ENCODE measurements at places on chromosomes 5 and 9.

DNA sequence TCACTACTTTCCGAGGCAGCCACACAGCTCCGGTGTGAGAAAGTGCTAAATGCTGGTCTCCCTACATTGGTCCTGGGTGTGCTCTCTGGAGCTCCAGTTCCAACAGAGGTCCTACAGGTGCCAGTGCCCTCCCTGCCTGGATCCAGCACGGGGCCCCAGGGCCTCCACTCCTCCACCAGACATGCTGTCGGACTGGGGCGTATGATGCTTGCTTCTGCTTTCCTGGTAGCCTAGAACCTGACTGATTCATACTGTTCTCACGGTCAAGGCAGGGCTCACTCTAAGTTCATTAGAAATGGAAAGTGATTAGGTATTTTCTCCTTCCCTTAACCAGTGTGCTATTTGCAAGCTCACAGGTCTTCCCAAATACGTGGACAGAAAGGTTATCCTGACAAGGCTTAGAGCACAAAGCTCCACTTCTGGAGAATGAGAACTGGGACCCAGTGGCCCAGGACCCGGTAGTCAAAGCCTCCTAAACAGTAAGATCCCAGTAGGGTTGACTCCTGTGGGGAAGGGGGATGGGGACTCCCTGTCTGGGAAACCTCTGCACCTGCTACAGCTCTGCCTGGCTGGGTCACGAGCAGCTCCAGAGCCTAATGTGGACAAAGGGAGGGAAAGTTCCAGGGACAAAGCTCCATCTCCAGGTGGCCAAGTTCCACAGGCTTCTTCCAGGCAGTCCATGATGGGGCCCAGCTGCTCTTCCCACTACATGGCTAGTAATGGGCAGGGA is 98.1 kb downstream of the PAX5 start:
- DNase-seq, result no peak

DNA sequence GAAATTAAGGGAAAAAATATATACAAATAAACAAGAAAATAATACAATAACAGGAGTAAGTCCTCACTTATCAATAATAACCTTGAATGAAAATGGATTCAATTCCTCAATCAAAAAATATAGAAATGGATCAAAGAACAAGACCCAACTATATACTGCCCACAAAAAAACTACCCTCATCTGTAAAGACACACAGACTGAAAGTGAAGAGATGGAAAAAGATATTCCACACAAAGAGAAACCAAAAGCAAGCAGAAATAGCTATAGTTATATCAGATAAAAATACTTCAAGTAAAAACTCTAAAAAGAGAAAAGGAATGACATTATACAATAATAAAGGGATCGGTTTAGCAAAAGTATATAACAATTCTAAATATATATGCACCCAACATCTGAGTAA is 66.5 kb downstream of the KIAA0825 start:
- DNase-seq, result no peak

- no peak for DNase-seq
These were observed 27.6 kb downstream of the NEURL1B start for GRCh38 chr5:172668594-172669071.

DNA sequence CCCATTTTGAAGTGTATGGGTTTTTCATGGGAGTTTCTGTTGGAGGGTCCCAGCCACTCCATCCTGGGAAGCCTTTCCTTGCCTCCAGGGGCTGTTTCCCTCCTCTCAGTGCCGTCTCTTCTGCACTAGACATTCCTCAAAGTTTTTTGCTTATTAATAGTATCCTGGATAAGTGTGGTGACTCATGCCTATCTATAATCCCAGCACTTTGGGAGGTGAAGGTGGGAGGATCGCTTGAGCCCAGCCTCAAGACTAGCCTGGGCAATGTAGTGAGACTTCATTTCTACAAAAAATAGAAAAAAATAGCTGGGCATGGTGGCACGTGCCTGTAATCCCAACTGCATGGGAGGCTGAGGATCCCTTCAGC is 43.1 kb downstream of the RALGPS1 start:
- no peak for DNase-seq

DNA sequence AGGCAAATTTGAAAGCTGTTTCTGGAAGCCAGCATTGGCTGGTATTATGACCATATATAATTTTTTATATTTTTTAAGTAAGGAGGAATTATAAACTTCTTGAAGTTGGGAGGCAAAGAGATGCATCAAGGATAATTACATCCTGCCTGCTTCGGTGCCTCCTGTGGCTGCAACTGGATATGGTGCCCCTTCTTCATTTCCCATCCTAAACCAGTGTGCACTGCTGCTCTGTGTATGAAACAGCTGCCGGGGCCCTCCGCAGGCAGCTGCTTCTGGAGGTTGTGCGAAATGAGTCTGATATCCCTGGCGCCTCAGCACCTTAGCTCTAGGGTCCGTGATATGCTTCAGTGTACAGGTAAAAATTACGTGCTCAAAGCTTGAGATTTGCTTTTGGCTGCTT is 304.2 kb downstream of the ENC1 start:
- peak; percentile 23 for DNase-seq
